ENCODE measurements at places on chromosomes 6 and 20.

DNA sequence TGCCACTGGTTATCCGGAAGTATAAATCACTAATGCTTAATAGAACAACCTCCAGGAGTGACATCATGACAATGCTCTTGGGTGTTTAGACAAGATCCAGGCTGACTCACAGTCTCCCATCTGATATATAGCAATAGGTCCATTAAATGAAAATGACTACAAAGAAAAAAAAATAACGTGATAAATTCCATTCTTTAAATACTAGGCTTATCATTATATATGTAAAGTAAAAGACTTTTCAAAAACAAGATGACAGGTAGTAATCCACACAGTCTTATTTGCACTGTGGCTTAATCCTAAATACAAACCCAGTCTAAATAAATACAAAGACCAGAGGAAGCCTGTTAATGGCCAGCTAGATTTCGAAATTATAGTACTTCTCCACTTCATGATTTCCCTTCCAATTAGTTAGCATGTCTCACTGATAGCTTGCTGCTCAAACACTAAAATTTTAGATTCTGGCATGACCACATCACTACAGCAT lies 149.1 kb upstream of the BEND3 start:
- DNase-seq = no peak

- no peak for DNase-seq
Observed at GRCh38 chr20:32366380-32366779, 8.2 kb downstream of the ASXL1 start.

GRCh38 chr6:126614642-126615504 lies 275.0 kb downstream of the CENPW start:
- DNase-seq = no peak

- DNase-seq = no peak
Observed at GRCh38 chr6:128638817-128639216, 118.4 kb upstream of the PTPRK start.

GRCh38 chr20:62941792-62942191 lies 3.8 kb downstream of the GID8 start:
- no peak for DNase-seq

Measured in T follicular helper cell (primary cell).